ENCODE measurements at places on chromosomes 4 and X.
A peak's percentile ranks its signal among the peaks of the same experiment; 100 is the strongest.

GRCh38 chr4:168028568-168028967 is 63.8 kb upstream of the ANXA10 start:
- no peak for DNase-seq

GRCh38 chr4:77194366-77194765 is 37.4 kb downstream of the CCNG2 start:
- no peak for DNase-seq

- DNase-seq = no peak
Measured at GRCh38 chr4:149441338-149441737, 374.3 kb downstream of the IQCM start.

DNA sequence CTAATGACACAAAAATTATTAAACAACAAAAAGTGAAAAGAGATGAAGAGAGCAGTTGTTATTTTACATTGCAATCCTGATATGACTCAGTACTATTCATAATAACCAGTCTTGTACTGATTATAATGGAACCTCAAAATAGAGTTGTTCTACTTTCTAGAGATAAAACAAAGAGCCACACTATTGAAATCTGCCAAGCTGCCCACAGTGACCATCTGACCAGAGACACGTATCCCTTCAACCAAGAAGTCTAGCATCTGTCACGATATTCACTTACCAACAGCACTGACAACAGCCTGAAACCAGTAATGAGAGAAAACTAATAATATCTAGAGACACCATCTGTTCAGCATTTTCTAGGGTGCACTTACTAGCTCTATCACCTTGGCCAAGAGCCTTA is 466.7 kb downstream of the NKX6-1 start:
- DNase-seq = no peak

DNA sequence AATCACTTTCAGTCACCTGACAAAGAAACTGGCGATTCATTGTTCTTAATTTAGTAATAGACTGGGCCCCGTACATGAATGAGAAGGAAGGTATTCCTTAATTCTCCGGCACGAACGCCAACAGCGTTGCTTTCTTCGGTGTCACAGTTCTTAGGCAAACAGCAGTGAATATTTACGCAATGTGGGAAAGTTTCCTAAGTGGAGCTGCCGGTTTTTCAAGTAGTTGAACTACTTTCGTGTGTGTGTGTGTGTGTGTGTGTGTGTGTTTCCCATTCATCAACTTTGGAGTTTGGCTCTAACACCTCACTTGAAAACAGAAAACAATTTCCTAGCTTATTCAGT is 651 bp downstream of the NXT2 start:
- no peak for DNase-seq

DNA sequence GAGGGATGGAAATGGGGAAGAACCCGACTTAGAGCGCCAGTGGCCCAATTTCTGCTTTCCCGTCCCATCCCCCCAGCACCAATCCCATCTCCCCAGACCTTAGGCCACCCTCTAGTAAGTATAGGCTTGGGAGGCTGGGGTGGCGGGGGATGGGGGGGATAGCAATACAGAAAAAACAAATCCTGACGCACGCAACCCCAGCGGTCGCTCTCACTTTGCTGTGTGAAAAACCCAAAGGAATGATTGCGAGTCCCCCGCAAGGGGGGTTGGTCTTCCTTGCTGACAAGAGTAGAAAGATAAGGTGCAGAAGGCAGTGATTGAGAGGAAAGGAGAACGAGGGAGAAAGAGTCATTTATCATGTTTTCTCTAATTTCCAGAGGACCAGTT is 863 bp downstream of the CPE start:
- DNase-seq = no peak

DNA sequence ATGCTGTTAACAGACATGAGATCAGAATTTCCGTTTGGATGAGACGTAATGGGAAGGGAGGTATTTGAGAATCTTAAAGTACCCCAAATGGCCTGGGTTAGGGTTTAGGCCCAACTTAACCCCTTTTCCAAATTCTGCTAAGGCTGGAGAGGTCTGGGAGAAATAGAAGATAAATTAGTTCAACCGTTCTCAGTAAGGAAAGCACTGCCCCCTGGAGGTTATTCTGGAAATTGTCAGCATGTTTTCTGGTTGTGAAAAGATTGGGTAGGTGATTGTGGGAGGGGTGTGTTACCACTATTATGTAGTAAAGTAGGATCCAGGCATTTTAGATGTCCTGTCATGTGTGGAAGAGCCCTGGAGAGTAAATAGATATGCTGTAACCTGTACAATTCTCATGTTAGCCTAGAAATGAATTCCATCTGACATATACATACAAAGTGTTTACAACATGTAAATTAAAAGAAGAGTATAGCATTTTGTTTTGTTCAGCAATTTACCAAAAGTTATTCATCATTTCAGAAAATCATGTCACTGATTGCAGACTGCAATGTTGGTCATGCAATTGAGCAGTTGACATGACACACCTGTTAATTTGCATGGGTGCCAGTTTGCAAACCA is 26.8 kb upstream of the GRXCR1 start:
- DNase-seq = peak; percentile 9

DNA sequence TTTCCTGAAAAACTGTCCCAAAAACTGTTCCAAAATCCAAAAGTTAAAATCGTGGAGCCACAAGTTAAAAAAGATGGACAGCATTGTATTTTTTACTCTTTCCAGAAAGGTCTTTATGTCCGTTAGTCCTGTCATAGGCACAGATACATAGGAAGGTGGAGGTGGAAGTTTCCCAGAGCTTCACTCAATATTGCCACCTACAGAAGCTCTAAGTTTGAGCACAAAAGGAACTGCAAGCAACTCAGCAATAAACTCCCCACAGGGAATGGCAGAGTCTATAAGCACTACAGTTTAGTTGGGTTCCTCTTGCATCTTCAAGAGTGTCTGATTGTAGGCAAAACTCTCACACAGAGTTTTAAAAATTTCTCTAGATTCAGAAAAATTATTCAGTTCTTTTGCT is 22.0 kb upstream of the UGT2B4 start:
- no peak for DNase-seq

DNA sequence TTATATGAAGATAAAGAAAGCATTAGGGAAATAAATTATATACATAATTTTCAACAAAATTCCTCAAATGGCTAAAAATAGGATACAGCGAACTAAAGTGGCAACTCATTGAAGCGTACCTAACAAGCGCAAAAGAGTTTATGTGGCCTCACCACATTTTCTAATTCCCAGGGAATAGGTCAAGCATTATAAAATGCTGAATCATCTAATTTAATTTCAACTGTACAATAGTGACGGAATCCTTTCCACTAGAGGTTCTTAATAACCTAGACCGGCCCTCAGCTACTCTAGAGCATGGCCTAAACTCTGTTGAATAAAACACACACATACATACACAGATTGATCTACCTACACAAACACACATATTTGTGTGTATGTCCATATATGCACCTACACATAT is 29.1 kb downstream of the CXXC4 start:
- no peak for DNase-seq

DNA sequence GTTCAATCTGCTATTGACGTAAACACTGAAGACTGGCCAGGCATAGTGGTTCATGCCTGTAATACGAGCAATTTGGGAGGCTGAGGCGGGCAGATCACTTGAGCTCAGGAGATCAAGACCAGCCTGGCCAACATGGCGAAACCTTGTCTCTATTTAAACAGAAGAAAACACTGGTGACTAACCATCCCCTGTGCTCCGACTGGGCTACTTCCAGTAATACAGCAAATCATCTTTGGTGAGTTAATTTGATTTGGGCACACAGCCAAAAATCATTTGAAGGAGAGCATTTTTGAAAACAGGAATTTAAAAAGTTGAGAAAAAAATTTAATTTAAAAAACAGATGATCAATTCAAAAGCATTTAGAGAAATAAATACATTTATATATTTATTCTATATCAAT is 52.0 kb downstream of the SEC24D start:
- DNase-seq = no peak

- no peak for DNase-seq
Measured at GRCh38 chr4:95517576-95518345, 31.0 kb downstream of the UNC5C start.

DNA sequence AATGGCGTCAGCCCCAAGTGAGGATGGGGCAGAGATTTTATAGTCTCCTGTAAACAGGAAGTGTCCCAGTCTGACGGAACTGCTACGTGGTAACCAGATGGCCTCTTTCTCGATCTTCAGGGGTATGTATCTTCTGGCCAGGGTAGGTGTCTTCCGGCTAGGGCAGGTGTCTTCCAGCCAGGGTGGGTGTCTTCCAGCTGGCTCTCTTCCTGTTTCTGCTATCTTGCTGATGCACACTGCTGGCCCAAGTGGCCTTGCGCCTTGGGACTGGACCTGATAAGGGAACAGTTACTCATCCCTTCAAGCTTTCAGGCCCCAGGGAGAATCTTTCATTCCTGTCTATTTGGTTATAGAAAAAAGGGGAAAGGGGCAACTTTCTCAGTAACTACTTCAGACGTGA is 178.7 kb upstream of the MAGEE2 start:
- no peak for DNase-seq

DNA sequence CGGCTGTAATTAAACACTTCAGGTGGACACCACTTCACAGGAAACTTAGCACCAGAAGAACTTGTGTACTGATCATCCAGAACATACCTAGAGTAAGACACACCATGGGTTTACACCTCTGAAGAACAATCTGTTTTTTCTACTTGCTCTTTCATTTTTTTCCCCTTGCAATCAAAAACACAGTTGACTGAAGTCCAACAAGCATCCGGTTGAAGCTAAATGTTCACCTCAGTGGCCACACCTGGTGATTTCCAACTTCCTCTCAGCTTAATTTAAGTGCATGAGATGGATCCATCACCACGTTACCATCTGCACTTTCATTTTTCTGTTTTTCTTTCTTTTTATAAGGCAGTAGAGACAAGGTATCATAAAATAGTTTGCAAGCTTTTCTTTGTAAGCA is 4.9 kb upstream of the TXK start:
- DNase-seq = no peak

DNA sequence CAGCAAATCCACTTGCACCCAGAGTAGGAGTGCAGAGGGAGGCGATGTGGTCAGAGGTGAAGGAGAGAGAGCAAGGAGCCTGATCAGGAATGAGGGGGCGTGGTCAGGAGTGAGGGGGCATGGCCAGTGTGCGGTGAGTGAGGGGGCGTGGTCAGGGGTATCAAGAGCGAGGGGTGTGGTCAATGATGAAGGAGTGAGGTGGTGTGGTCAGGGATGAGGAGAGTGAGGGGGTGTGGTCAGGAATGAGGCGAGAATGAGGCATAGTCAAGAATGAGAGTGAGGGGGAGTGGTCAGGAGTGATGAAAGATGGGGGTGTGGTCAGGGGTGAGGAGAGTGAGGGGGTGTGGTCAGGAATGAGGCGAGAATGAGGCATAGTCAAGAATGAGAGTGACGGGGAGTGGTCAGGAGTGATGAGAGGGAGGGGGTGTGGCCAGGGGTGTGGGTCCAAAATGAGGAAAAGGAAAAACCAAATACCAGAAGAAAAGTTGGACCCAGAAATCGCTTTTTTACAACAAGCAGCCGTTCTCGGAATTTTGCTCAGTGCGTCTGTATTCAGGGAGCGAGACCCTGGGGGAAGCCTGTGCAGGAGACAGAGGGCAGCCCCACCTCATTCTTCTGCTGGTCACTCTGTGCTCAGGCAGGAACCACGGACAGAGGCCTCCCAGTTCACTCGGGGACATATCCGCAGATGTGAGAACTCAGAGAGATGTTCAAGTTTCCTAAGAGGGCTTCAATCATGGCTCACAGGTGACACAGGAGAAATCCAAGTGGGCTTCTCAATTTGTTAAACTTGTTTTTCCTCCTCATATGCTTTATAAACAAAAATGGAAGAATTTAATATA is 47.5 kb downstream of the MAGEA1 start:
- DNase-seq = no peak

DNA sequence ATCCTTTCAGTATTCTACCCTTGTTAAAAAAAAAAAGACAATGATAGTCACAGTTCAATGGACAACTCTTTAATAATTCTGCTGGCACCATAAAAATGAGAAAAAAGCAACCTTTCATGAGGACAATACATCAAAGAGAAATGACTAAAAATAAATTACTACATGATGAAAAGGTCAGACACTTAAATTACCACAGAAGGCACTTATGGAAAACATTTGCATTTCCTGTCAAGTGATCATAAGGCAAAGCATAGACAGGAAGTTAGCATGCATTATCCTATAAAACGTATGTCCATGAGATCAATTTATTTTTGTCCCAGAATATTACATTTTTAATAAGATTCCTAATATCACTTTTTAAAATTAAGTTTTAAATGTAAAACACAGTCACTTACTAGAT is 303.8 kb downstream of the SPOCK3 start:
- no peak for DNase-seq

GRCh38 chr4:52643785-52644244 is 15.3 kb downstream of the USP46 start:
- DNase-seq = no peak

DNA sequence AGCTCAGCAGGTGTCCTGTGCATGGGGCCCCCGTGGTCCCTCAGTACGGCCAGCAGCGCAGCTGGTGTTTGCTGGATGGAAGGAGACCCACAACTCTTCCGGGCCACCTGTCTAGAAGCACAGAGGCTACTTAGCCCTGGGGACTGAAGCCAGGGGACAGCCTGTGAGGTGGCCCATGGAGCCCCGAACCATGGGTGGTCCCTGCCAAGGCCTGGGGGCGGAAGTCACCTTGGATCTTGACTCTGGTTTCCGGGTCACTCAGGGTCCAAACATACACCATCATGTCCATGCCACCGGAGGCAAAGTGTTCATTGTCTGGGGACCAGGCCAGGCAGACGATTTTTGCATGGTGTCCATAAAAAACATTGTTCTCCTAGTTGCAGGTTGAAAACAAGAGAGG is 39.5 kb downstream of the WDR1 start:
- DNase-seq = no peak

DNA sequence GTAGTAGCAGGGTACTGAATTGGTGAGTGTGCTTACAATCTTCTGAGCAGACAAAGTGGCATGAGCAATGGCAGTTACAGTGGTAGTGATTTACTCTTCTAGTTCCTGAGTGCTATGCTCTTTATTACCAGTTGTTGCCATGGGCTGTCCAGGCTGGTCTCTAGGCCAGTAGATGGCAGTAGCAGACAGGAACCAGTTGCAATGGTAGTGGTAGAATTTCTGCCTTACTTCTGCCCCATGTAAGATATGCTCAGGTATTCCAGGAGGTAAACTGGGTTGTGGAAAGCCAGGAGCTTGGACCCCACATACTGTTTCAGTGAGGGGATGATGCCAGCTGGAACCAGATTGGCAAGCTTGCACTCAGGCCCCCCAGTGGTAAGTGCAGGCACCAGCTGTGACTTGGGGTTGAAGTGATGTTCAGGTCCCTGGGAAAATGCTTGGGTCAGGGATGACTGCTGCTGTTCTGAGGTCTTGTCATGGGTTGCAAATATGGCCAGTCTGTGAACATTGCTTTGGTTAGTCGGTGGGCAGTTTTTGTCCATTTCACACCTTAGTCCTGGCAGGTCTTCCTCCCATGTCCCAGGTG is 63.0 kb upstream of the ZXDB start:
- DNase-seq = no peak

DNA sequence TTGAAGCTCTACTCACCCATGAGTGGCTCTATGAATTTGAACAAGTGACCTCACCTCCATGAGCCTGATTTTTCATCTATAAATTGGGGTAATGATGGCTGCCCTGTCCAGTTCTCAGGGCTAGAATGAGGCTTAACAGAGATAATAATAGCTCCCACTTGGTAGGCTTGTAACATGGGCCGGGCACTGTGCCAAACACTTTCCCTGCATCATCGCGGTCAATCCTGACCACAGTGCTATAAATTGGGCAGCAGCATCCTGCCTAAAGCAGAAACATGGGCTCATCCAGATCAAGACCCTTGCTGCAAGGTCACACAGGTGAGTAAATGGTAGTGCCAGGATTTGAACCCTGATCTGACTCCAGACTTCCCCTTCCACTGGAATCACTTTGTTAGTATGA is 12.8 kb downstream of the APLN start:
- no peak for DNase-seq

GRCh38 chrX:54794028-54794427 is 4.0 kb downstream of the ITIH6 start:
- DNase-seq = no peak
